Motor neuron (in vitro differentiated cells): ENCODE measurements at places on chromosomes 3 and 15. TPM values are rescaled to one million over a fixed set of nuclear protein-coding genes. Genes with fewer than 3 reads are reported as not detected.

CD80 gene
- 0.34 and 0.66 TPM in 2 replicates for total RNA-seq

PLAAT1 gene
- total RNA-seq = 1.1 TPM in 1 of 2 replicates, not detected in the other

DUOXA2 gene
- not detected in 2 replicates for total RNA-seq

HERC2 gene
- total RNA-seq = 32.9 and 38.6 TPM in 2 replicates

SPTBN5 gene
- total RNA-seq = 0.78 and 0.96 TPM in 2 replicates

OIP5 gene
- total RNA-seq = 12.9 and 14.4 TPM in 2 replicates
